Activated T-helper 17 cell treated with anti-CD3 and anti-CD28 coated beads, Interleukin-2, amount 50 U/mL, for 72 hours (primary cell): ENCODE measurements at places on chromosomes 6 and 20. TPM values are rescaled to one million over a fixed set of nuclear protein-coding genes. Genes with fewer than 3 reads are reported as not detected.

Gene DDX43
- total RNA-seq = 0.97 TPM

Gene CRISP2
- total RNA-seq = not detected

Gene SNAP25
- 0.13 TPM for total RNA-seq

Gene HSD17B8
- 13.1 TPM for total RNA-seq

Gene SLC35D3
- not detected for total RNA-seq

GRCh38 chr20:41664584-41664983, 46.4 kb upstream of the CHD6 start:
- ATAC-seq = no peak

DNA sequence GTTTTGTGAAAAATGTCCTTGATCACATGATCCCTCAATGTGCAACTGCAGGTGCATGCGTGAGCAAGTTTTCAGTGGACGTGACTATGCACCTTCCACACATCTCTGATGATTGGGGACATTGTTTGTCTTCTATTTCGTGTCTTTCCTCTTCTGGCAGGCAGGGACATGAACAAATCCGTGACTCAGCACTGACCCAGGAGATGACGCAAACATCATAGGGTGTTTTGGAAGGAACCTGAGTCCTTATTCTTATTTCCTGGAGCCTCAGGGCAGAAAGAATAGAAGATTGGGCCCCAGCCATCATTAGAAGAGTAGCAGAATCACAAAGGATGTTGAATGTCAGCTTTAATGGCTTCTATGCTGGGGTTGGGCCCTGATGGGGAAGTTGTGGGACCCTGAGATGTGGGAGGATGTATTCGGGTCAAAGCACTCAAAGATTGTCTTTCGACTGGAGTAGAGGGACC, 11.9 kb upstream of the SIRPD start:
- ATAC-seq = no peak

DNA sequence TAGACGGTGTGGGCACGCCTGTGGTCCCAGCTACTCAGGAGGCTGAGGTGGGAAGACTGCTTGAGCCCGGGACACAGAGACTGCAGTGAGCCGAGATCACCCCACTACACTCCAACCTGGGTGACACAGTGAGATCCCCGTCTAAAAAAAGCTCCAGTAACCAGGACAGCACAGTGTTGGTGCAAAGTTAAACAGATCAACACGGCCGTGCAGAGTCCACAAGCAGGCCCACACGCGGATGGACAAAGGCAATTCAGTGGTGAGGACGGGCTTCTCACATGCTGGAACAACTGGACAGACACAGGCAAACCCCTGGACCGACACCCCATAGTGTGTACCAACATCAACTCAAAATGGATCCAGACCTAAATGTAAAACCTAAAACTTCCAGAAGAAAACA, 41.7 kb downstream of the TAF4 start:
- no peak for ATAC-seq

GRCh38 chr20:37202267-37202943, 23.1 kb upstream of the MROH8 start:
- ATAC-seq = no peak
